Activated CD4-positive, alpha-beta memory T cell treated with anti-CD3 and anti-CD28 coated beads for 36 hours (primary cell): ENCODE measurements at places on chromosomes 6 and 20.

GRCh38 chr6:56009636-56010035 lies 134.2 kb upstream of the BMP5 start:
- no peak for DNase-seq

- DNase-seq = no peak
Measured at GRCh38 chr20:10328897-10329255, 105.1 kb downstream of the MKKS start.

DNA sequence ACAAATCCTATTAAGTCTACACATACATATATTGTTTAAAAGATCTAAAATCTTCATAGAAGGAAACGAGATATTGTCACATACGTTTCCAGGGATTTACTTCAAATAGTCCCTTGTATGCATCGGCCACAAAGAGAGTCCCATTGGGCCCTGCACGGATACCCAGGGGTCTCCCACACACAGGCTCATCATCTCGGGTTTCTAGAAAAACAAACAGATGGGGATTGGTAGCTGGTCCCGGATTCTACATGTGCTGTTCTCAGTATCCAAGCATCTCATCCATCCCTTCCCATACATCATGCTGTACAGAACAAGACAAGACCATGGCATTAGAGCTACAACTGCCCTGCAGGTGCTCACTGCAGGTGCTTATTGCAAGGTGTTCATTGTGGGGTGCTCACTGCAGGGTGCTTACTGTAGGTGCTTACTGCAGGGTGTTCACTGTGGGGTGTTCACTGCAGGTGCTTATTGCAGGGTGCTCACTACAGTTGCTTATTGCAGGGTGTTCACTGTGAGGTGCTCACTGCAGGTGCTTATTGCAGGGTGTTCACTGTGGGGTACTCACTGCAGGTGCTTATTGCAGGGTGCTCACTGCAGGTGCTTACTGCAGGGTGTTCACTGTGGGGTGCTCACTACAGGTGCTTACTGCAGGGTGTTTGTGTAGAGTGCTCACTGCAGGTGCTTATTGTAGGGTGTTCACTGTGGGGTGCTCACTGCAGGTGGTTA lies 21.0 kb downstream of the APMAP start:
- DNase-seq = no peak

GRCh38 chr20:38917657-38918056 lies 8.6 kb upstream of the FAM83D start:
- no peak for DNase-seq

GRCh38 chr6:98648211-98648914 lies 186.0 kb upstream of the POU3F2 start:
- no peak for DNase-seq

DNA sequence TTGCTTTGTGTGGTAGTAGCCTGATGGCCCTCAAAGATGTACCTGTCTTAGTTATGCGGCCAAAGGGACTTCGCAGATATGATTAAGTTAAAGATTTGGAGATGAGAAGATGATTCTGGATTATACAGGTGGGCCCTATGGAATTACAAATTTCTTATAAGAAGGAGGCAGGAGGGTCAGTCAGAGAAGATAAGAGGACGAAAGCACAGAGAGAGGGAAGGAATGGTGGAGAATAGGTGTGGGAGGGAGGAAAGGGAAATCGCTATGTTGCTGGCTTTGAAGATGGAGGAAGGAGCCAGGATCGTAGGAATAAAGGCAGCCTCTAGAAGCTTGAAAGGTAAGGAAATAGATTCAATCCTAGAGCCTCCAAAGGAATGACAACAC lies 1.2 kb upstream of the TSPYL1 start:
- no peak for DNase-seq

GRCh38 chr6:14863902-14864850 lies 381.7 kb upstream of the JARID2 start:
- no peak for DNase-seq

- DNase-seq = no peak
Measured at GRCh38 chr20:9323622-9324021, 190.8 kb upstream of the LAMP5 start.

GRCh38 chr6:49325891-49326290 lies 137.2 kb downstream of the MMUT start:
- no peak for DNase-seq

DNA sequence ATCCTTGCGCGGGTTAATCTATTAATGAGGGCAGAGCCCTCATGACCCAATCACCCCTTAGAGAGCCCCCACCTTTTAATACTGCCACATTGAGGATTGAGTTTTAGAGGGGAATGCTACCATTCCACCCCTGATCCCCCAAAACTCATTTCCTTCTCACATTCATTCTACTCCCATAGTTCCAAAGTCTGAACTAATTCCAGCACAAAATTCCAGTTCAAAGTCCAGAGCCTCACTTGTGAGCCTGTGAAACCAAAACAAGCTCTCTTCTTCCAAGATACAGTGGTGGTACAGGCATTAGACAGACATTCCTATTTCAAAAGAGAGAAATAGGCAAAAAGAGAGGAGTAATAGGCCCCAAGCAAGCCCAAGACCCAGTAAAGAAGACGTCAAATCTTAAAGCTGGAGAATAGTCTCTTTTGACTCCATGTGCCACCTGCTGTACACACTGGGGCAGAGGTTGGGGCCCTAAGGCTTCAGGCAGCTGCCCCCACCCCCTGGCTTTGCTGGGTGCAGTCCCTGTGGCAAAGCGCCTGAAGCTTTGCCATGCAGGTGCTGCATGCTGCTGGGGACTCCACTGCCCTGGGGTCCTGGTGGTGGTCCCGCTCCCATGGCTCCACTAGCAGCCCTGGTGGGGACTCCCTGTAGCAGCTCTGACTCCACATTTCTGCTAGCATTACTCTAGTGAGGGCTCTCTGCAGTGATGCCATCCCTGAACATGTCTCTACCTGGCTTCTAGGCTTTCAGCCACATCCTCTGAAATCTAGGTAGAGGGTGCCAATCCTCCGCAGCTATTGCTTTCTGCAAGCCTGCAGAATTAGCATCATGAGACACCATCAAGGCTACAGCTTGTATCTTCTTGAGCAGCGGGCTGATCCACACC lies 41.3 kb downstream of the RSPH3 start:
- peak; percentile 37 for DNase-seq

- no peak for DNase-seq
Measured at GRCh38 chr6:114260810-114261209, 82.0 kb downstream of the HS3ST5 start.

GRCh38 chr20:6766433-6766832 lies 1.1 kb upstream of the BMP2 start:
- no peak for DNase-seq

- no peak for DNase-seq
Measured at GRCh38 chr20:40892642-40893041, 136.0 kb upstream of the TOP1 start.

- no peak for DNase-seq
Measured at GRCh38 chr6:130647246-130647645, 180.0 kb upstream of the SMLR1 start.

DNA sequence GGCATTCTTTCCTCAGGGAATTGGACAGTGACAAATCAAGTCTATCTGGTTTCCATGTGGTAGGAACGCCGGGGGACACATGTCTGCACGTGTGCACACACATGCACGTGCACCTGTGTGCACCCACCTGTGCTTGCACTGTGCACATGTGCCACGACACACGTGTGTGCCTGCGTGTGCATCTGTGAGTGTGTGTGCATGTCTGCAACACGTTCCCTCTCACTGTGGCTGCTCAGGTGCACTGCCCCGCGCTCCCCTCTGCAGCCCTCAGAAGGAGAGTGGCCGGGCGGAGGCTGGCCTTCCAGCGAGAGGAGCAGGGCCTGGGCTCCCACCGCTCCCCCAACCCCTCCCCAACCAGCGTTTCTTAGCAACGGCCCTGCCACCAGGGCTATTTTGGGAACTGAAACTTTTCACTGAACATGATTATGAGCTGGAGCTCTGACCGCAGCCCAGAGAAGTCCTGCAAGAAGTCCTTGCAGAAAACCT lies 147.8 kb downstream of the PHACTR3 start:
- no peak for DNase-seq

GRCh38 chr6:72621291-72622093 lies at the start of gene KCNQ5:
Gene KCNQ5, plus strand, starts transcription at chr6:72622064.
- DNase-seq = peak; percentile 42

DNA sequence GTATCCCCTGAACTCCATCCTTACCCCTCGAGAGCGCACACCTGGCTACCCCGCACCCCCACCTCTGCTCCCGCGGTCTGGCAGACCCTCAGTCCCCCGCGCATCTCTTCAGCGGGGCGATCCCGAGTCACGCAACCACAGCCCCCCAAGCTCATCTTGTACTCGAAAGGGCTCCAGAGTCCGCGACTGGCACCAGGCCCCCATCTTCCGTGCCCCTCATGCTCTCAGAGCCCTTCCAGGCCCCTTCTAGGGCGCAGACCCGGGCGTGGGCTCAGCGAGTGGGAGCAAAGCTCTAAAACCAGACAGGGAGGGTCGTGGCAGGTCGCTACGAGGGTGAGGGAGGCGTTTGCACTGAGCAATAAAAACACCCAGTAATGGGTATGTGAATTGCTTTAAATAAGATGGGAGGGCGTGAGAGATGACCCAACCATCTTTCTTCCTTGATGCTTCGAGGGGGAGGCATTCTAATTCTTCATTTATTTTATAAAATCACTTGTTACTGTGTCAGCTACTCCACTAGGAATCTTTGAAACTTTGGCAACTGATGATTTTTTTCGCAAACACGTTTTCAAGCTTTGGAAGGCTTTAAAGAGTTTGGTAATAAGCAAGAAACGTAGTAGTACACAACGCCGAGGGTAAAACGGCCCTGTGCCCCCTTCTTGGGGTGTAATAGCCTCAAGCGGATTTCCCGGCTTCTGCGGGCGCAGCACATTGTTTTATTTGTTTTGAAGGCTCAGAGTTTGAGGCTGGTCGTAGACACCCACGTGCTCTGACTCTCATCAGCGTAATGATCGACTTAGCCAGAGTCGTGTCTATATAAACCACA lies 42.6 kb upstream of the SUPT3H start:
- peak; percentile 80 for DNase-seq

GRCh38 chr6:89411145-89412070 lies 665 bp downstream of the RRAGD start:
- peak; percentile 49 for DNase-seq

GRCh38 chr6:71982389-71982788 lies 96.0 kb downstream of the RIMS1 start:
- no peak for DNase-seq

DNA sequence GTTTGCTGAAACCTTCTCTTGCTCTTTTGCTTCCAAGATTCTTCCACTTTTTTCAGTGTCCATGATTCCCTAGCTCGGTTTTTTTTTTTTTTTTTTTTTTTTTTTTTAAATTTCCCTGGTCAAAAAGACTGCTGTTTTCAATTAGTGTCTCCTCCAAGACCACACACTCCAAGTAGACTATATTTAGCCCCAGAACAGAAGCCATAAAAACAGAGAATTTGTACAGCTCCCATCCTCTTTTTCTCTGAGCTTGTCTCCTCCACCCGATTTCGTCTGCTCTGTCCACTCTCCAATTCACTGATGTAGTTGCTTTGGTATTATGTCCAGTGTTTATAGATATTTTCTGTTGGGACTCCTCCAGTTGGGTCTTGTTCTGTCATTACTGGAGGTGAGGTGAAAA lies 37.6 kb downstream of the RSPH3 start:
- DNase-seq = no peak

DNA sequence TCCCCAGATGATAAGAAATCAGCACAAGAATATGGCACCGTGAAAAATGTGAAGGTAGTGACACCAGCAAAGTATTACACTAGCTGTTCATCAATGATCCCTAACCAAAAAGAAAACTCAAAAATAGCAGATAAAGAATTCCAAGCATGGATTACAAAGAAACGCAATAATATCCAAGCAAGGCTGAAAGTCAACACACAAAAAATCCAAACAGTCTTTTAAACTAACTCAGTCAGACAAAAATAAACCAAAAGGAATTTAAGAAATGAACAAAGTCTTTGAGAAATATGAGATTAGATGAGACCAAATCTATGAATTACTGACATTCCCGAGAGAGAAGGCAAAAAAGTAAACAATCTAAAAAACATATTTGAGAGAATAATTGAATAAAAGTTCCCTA lies 976.1 kb upstream of the MAP3K7 start:
- DNase-seq = no peak

DNA sequence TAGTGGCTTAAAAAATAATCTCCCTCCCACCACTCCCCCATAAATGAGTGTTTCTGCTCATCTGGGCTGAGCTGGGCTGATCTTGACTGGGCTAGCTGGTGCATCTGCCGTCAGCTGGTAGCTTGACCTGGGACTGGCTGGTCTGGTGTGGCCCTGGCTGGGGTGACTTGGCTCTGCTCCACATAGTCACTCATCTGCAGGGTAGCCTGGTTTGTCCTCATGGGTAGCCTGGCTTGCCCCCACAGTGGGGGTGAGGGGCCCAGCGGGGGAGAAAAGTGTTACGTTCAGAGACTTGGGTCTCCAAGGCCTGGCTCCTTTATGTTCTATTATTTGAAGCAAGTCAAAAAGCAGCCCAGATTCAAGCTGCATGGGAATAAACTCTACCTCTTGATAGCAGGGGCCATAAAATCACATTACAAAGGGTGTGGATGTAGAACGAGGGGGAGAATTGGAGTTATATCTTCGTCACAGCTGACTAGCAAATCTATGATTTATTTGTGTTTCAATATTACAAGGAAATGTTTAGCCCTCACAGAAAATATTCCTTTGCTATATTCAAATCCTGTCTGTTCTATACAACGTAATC lies 32.9 kb downstream of the EDN3 start:
- no peak for DNase-seq

DNA sequence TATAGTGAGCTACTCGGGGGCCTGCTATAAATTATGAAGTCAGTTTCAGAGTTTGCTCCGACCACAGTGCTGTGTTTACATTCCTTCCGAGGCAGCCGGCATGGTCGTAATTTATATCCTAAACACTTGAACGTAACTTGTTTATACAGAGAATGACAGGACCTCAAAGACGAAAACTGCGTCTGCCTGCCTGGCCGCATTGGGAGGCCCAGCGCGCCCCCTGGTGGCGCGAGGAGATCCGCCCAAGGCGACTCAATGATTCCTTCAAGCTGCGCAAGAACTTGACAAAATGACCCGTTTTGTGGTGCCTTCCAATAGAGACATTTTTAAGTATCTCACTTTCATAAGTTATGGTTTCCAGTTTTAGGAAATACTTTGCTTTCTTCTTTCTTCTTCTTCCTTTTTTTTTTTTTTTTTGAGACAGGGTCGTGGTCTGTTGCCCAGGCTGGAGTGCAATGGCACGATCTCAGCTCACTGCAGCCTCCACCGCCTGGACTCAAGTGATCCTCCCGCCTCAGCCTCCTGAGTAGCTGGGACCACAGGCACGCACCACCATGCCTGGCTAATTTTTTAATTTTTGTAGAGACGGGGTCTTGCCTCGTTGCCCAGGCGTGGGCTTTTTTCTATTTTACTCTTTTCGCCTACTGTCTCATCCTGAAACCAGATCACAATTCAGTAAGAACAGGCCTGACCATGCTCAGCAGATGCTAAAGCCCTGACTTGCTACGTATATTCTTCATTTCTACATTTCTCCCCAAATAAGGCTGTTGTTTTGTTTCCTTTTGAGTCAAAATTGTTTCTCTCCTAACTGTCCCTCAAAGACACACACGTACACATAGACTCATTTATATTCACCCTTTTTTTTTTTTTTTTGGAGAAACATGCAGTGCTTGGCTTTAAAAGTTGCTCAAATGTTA lies 7.8 kb downstream of the FOXF2 start:
- DNase-seq = peak; percentile 77
